Pericardium fibroblast (primary cell): ENCODE measurements at places on chromosomes 4 and X. TPM values are rescaled to one million over a fixed set of nuclear protein-coding genes. Genes with fewer than 3 reads are reported as not detected.

PNMA3 gene
- not detected in 2 replicates for total RNA-seq

AVPR2 gene
- 0.12 TPM in 1 of 2 replicates, not detected in the other for total RNA-seq

SLC10A7 gene
- total RNA-seq: 5.0 and 10.6 TPM in 2 replicates

SYP gene
- 0.23 and 1.4 TPM in 2 replicates for total RNA-seq

KIAA1210 gene
- total RNA-seq: not detected in 2 replicates

AFAP1 gene
- total RNA-seq: 62.6 and 77.4 TPM in 2 replicates

SLC9A6 gene
- 5.5 and 6.7 TPM in 2 replicates for total RNA-seq

KLHL15 gene
- total RNA-seq: 5.4 and 7.4 TPM in 2 replicates

GRIA3 gene
- under 0.01 and 0.09 TPM in 2 replicates for total RNA-seq

PF4V1 gene
- total RNA-seq: 0.94 TPM in 1 of 2 replicates, not detected in the other

OSTC gene
- 234 and 339 TPM in 2 replicates for total RNA-seq

CTAG2 gene
- total RNA-seq: not detected in 2 replicates

ERVMER34-1 gene
- 0.58 and 0.68 TPM in 2 replicates for total RNA-seq

AR gene
- 2.5 and 6.8 TPM in 2 replicates for total RNA-seq

SYTL5 gene
- 0.35 TPM in 1 of 2 replicates, not detected in the other for total RNA-seq

CXCL8 gene
- total RNA-seq: 2.0 and 4.0 TPM in 2 replicates

SHOX gene
- total RNA-seq: not detected in 2 replicates

GSPT2 gene
- 4.5 and 5.1 TPM in 2 replicates for total RNA-seq

SPANXA2 gene
- not detected in 2 replicates for total RNA-seq
